LNCaP clone FGC (cell line): ENCODE measurements at places on chromosomes 6 and 20.

DNA sequence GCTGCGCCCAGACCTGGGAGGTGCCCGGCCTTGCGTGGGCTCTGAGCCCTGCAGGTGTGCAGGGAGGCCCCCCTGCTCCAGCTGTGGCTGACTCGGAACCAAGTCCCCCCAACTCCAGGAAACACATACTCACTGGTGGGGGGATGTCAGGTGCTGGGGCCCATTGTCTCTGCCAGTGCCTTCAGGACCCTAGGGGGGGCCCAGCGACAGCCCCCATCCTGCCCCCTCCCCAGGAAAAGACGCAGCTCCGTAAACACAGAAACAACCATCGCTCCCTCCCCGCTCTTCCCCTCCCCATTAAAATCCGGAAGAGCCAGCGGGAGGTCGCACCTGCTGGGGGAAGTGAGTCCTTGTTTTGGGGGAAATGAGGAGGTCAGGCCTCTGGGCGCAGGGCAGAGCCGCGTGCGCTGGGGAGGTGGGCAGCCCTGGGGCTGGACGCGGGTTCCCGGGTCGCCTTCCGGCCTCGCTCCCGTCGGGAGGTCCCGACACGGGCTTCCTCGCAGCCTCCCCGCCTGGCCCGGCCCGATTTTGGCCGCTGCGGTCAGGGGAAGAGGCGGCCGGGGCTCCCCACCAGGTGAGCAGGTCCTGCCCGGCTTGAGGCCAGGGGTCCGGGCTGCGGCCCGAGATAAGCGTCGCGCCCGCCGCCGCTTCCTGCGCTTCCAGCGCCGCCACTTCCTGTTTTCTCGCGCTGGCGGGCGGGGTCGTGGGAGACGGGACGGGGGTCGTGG, 6.2 kb downstream of the C20orf204 start:
- DNase-seq = no peak

- DNase-seq = no peak
Measured at GRCh38 chr6:112466373-112467151, 119.4 kb downstream of the RFPL4B start.

- no peak for DNase-seq
Measured at GRCh38 chr6:158121335-158121734, 46.7 kb downstream of the SERAC1 start.

DNA sequence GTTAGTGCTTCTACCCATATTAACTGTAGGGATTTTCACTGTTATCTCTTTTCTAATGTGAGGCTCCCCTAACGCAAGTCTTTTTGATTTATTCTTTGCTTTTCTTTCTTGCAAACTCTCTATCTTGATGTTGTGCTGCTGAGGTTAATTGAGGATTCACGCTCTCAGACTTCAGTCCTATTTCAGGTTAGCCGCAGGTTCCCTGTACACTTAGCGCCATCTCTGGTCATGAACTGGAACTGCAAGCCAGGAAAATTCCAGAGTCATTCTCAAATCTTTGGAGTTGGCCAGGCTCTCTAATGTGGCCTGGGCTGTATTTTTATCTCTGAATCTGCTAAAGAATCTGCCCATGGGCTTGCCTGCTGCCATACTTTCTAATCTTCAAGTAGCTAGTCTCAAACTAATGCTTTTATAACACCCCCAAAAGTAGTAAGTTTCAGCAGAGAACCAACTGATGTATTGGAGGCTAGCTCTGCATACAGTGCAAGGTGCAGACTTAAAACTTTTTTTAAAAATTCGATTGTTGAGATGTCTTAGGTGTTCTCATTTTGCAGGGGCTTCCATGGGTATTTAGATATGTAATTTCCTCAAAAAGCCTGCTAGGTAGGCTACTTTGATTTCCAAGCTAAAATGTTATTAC, 91.1 kb upstream of the OPRM1 start:
- DNase-seq = peak; percentile 7

DNA sequence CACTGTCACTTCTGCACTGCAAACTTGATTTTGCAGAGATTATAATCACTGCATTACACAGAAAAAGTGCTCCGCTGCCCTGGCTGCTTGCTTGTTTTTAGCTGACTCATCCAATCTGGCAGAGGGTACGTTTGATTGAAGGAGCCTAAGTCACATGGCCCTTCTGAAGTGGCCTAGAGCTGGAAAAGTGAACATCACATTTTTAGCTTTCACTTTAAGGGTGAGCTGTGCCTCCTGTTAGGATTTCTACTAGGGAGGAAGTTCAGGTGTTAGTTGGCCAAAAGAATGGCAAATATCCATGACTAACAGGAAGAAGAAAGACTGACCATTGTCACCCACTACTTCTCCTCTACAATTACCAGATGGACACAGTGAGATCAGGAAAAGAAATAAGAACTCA, 889.1 kb upstream of the MAP3K7 start:
- peak; percentile 40 for DNase-seq

DNA sequence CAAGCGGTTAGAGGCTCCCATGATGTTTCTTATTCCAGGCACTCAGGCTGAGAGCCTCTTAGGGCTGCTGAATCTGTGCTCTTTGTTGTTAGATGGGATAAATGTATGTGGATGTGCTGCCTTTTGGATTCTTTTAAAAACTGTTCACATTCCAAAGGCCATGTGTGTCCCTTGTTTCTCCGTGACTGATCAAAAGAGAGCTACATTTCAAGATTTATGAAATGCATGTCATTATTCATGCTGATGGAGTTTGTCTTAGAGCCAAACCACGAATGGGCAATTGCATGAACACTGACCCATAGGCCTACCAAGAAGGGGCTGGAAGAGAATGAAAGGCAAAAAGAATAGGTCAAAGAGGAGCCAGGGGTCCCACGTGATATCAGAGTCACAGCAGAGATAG, 104.9 kb upstream of the TSHZ2 start:
- no peak for DNase-seq

DNA sequence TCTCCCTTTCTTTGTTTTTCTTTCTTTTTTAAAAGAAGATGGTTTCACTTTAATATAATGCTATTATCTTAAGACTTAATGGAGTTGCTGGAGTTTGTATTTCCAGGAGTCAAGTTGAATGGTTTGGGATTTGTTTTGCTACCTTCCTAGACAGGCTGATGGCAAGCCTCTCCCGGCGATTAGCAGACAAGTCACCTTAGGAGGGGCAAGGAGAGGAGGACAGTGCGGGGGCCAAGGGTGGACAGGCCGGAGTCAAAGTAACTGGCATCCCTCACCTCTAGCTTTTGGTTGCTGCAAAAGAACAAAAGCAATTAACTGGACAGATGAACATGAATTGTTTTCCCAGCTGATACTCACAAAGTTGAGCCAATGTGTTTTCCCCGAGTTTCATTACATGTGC, 57.1 kb downstream of the GMPR start:
- DNase-seq = no peak

- no peak for DNase-seq
Measured at GRCh38 chr20:57803508-57804005, 93.7 kb upstream of the PMEPA1 start.

GRCh38 chr20:36825385-36826104, 50.4 kb upstream of the TLDC2 start:
- DNase-seq = no peak

- DNase-seq = no peak
Measured at GRCh38 chr6:154187714-154188113, 148.7 kb downstream of the OPRM1 start.

DNA sequence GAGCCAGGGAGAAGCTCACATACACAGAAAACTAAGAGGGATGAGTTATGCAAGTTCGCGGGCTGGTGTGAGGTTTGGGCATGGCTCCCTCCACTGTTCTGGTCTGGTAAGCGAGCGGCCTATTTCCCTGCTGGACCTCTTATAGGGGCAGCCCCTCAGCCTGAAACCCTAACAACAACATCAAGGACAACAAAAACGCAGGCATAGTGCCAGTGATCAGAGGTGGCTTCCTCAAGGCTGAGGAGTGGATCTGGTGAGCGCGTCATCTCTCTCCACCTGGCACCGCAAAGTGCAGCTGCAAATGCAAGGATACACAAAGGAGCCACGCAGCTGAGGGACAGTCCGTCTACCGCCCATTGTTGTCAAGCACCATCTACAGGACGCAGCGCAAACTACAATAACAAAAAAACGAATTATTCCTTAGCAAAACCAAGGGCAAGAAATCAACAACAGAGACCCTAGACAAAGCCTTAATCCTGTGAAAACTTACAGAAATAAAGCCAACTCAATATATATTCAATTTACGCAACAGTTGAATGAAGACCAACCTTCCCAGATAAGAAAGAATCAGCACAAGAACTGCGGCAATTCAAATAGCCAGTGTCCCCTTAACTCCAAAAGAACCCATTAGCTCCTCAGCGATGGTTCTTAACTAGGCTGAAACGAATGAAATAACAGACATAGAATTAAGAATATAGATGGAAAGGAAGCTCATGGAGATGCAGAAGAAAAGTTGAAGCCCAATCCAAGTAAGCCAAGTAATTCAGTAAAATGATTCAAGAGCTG, 9.2 kb upstream of the DEFB110 start:
- peak; percentile 18 for DNase-seq

DNA sequence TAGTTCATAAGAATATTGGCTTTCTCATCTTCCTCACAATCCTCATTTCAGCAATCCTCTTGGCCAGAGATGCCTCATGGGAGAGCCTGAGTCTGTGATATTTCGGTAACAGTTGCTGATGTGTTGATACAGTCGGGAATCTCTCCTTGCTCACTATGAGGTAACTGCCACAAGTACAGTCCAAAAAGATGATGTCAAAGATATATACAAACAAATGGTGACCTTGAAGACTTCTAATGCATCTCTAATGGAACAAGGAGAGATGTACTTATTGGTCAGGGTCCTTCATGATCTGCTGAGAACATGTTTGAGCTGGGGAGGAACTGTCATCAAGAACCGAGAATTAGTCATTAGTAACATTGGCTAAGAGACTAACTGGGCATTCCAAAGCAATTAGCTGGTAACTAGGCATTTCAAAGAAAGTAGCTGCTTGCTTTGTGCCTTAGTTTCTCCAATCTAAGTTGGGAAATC, 56.1 kb downstream of the FILIP1 start:
- DNase-seq = no peak

DNA sequence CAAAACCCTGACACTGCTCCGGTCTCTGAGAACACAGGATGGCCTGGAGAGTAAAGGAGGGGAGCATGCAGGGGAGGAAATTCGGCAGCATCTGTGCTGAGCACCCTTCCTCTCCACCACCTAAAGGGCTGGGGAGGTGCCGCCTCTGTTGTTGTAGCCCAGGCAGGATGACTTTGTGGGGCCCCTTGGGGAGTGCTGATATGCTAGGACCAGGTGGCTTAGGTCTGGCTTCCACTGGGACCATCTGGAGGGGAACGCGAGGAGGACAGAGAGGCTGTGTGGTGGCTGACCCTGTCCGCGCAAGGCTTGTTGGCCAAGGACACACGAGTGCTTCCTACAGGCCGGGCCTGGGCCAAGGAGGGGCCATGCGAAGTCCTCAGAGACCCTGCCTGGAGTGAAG, 9.9 kb upstream of the RPS6KA2 start:
- DNase-seq = no peak

DNA sequence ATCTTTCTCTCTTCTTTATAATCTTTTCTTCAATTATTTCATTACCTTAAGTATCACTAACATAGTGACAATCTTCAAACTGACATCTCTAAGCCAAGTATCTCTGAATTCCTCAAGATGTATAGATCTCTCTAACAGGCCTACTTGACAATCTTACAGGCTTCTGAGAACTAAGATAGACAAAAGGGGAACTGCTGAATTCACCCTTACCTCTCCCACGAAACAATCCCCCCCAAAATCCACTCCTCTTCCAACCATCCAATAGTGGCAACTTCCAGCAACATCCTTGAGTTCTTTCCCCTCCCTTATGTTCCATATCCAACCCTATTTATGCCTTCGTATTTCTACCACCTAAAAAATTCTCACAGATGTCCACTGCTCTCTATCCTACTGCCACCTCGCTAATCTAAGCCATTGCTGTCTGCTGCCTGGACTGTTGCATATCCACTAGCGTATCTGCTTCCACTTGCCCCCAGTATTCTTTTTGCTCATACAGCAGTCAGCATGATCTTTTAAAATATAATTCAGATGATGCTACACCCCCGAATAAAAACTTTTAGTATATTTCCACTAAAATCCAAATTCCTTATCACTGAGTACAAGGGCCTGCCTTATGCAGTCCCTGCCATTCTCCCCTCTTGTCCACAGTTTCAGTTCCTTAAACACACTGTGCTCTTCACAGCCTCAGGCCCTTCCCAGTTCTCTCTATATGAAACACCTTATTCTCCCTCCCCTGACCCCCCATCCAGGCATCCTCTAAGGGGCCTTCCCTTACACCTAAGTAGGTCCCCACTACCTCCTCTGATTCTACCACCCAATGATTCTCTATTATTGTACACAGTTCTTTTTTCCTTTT, 8.0 kb downstream of the REPS1 start:
- no peak for DNase-seq

GRCh38 chr6:106732376-106732940, 103.1 kb downstream of the QRSL1 start:
- no peak for DNase-seq

DNA sequence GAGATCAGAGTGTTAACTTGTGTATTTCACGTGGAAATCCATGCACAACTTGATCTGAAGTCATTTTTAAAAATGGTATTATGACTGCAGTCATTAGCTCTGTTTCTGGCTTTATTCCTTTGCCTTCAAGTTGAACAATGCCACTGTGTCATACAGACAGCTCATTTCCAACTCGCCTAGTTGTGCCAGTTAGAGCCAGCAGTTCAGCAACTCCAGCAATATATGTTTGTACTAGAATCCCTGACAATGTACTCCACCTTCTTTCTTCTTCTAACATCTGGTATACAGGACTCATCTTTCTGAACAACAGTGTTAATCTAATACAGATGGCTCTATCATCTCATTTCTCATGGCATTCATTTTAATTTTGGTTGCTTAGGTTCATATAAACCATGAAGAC, 418.3 kb upstream of the POU3F2 start:
- DNase-seq = no peak
